ENCODE measurements at places on chromosomes 12 and 14.
A peak's percentile ranks its signal among the peaks of the same experiment; 100 is the strongest.

DNA sequence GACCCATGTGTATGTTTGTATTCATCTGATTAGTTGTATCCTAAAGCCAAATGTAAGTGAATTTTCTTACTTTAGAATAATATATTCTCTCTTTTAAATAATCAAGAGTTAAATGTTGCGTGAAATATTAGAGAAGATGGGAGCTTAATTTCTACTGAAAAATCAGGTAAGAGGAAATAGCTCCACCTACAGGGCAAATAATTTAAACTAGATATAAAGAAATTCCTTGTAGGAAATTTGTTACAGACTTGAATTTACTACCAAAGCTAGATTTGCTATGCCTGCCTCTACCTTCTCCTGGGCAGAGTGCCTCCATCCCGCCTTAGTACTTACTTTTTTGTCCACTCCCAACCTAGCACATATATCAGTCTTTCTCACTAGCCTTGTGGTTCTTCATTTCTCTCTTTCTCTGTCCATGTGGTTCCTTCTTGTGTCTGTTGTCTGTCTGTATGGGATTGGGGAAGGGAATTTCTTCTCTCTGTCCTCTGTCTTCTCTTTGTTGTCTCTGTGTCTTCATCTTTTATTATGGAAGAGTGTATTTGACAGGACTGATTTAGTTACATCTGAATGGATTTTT lies 44.7 kb downstream of the PALS1 start:
- no peak for DNase-seq

GRCh38 chr12:29026419-29026818 lies 122.7 kb upstream of the FAR2 start:
- peak; percentile 1 for DNase-seq

- peak; percentile 5 for DNase-seq
These were observed 26.5 kb upstream of the RIC8B start for GRCh38 chr12:106747973-106748436.

DNA sequence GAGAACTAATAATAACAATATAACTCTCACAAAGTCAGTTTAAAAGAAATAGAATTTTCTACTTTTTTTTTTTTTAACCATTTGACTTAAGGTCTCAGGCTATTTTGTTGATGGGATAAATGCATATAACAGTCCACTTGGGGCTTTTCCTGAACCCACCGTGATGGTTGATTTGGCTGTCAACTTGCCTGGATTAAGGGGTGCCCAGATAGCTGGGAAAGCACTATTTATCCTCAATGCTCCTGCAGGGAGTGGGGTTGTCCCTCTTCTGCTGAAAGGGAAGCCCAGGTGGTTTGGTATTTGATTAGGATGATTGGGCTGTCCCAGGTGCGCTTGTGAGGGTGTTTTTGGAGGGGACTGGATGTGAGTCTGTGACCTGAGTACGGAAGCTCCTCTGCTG lies 114.9 kb downstream of the AACS start:
- DNase-seq = no peak

GRCh38 chr12:57106021-57106708 lies 5.0 kb downstream of the STAT6 start:
- no peak for DNase-seq

- no peak for DNase-seq
These were observed 3.3 kb downstream of the COL2A1 start for GRCh38 chr12:48000878-48001504.

GRCh38 chr12:120361506-120362208 lies 7.3 kb downstream of the MSI1 start:
- peak; percentile 18 for DNase-seq

DNA sequence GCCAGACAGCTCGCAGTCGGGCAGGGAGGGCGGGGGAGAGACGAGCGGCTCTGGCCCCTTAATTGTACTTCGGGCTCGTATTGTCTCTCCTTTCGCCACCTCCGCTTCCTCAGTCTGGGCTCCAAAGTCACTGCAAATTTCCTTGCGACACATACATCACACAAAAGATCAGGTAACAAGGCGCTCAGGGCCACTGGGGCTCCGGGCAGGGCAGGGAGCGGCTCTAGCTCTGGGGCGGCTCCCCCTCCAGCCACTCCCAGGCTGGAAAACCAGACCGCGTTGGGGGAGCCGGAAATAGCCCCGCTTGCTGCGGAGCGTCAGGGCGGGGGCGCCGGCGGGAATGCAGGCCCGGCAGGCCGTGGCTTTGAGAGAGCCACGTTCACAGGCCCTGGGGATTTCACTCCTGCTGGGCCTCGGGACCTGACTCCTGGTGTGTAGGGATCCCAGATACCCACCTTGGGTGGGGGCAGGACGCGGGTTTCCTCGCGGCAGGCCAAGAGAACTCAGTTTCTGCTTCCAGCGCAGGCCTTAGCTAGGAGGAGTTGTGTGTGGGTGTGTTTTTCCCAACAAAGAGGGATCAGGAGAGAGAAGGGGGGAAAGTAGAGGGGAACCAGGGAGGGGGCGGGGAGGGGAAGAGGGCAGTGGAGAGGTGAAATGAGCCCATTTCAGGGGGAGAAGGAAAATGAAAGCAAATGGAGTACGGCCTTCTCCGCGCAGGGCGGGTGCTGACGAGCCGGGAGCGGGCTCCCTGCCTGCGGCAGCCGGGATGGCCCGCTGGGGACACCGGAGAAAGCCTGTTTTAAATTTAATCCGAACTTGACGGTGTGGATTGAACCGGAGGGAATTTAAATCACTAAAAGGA lies 4.4 kb upstream of the HOXC9 start:
- peak; percentile 37 for DNase-seq

Data from activated T-cell treated with anti-CD3 and anti-CD28 coated beads, Interleukin-2, amount 50 U/mL, for 72 hours (primary cell).